ENCODE measurements at places on chromosomes 12 and 14.

GRCh38 chr12:62694632-62695031 is 228.0 kb downstream of the MON2 start:
- no peak for DNase-seq

GRCh38 chr14:100629696-100630095 is 42.5 kb upstream of the BEGAIN start:
- DNase-seq: no peak

GRCh38 chr14:51211149-51211548 is 28.9 kb upstream of the TMX1 start:
- no peak for DNase-seq

- no peak for DNase-seq
These were observed 8.8 kb upstream of the SMARCC2 start for GRCh38 chr12:56197921-56198635.

GRCh38 chr14:101969481-101969880 is 5.1 kb downstream of the DYNC1H1 start:
- no peak for DNase-seq

DNA sequence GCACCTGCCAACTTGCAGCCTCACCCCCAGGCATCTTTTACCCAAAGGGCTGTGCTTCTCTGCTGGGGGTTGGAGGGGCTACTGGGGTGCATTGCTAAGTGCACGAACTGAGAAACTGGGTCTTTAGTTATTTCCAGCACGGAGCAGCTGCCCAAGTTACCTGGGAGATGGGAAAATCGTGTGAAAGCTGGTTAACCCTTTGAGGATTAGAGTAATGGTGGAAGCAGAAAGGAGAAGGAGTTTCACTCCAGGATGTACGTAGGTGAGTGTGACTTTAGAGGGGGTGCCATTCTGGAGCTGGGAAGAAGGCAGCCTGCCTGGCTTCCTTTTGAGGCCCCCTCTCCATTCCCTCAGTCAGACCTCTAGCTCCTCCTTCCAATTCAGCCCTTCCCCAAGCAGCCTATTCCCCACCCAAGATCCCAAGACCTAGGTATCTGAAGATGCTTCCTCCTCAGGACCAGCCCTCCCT is 1.0 kb upstream of the ADCY6 start:
- DNase-seq: no peak

- DNase-seq: no peak
These were observed 541 bp downstream of the GOLT1B start for GRCh38 chr12:21502164-21502496.

- no peak for DNase-seq
These were observed 19.6 kb upstream of the C14orf180 start for GRCh38 chr14:104559804-104560585.

GRCh38 chr14:75282170-75282554 is 3.5 kb downstream of the FOS start:
- DNase-seq: no peak

- no peak for DNase-seq
These were observed 195.5 kb downstream of the FOXA1 start for GRCh38 chr14:37399517-37399916.

- DNase-seq: no peak
These were observed 98.5 kb downstream of the SINHCAF start for GRCh38 chr12:31227401-31227981.

DNA sequence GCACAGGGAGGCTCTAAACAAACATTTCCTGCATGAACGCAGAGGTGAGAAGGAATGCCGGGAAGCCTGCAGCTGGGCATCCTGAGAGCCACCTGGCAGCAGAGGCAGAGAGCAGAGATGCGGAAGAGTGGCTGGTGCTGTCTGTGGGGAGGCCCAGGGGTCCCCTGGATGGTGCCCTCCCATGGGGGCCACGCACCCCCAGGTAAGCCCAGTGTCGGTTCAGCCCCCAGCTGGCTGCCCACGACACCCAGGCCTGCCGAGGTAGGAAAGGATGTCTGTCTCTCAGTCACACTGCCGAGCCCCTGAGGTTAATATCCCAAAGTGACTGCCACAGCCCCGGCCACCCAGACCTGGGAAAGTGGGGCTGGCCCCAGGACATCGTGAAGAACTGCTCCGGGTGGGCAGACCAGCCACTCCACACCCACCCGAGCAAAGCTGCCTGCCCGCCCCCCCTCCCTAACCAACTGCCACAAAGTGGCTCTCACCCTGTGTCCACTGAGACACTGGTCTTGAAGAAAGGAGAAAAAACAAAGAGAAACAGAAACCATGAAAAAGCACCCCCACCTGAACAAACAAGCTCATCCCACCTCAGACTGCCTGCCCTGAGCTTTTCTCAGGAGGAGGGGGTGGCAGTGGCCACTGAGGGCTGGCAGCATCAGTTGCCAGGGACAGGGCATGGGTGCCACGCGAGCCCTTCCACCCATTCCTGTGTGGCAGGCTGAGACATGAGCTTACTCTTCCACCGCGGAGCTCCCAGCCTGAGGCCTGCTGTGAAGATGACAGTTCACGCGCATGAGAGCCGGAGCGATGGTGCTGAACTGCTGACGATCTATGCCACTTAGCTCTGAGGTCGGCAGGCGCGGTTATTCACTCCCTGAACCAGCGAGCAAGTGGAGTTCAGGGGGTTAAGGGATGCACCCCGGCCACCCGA is 40.8 kb downstream of the CCDC88C start:
- DNase-seq: no peak

- DNase-seq: peak; percentile 67
These were observed 18.5 kb upstream of the EML1 start for GRCh38 chr14:99774556-99775307.

Data from SK-N-MC (cell line).